Mesenteric fat pad (tissue), 1 donor: ENCODE measurements at places on chromosomes 2 and 18. TPM values are rescaled to one million over a fixed set of nuclear protein-coding genes. Genes with fewer than 3 reads are reported as not detected.

The CD8B2 gene
- total RNA-seq = not detected

The SCLY gene
- total RNA-seq = 13.6 TPM

The PLEKHA3 gene
- 35.4 TPM for total RNA-seq

The LBH gene
- total RNA-seq = 34.9 TPM

The EML6 gene
- total RNA-seq = 2.4 TPM

The TNFAIP6 gene
- 25.4 TPM for total RNA-seq

The UGT1A9 gene
- not detected for total RNA-seq

The TRIM43 gene
- total RNA-seq = not detected

The ARHGAP28 gene
- total RNA-seq = 9.1 TPM
